ENCODE measurements at places on chromosomes 5 and 9.

- DNase-seq: no peak
These were observed 57.3 kb upstream of the PJA2 start for GRCh38 chr5:109467058-109467457.

DNA sequence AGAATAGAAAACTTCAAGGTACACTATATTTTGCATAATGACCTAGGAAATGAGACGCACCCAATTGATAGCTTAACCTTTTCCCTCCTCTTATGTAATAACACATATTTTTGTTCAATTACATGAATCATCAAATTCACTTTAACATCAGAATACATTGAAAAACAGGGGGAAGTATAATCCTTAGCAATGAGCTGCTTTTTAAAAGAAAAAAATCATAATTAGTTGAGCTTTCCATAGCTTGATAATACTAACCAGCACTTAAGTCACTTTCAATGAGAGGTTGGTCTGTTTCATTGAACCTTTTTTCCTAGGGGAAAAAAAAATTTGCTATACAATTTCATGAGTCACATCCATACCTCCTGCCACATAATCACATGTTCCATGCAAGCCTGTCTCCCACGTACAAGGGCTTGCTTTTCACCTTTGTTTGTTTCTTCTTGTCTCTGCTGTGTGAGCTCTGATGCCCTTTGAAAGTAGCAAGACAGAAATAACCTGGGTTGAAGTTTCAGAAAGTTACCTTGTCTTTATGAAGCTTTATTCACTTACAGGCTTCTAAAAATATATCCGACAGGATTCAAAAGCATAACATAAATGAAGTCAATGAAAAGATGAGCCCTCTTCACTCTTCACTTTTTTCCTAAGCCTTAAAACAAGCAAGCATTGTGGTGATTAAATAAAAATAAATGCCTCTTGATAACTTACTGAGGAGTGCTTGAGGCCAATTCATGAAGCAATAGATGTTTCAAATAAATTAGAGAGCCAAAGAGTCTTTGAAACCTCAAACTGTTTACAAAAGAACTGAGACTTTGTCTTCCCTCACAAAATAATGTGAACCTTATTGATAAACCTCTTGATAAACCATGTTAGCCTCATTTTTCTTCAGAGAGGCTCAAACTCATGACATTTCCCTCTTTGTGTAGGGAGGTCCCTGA, 108.5 kb downstream of the FEM1C start:
- no peak for DNase-seq

DNA sequence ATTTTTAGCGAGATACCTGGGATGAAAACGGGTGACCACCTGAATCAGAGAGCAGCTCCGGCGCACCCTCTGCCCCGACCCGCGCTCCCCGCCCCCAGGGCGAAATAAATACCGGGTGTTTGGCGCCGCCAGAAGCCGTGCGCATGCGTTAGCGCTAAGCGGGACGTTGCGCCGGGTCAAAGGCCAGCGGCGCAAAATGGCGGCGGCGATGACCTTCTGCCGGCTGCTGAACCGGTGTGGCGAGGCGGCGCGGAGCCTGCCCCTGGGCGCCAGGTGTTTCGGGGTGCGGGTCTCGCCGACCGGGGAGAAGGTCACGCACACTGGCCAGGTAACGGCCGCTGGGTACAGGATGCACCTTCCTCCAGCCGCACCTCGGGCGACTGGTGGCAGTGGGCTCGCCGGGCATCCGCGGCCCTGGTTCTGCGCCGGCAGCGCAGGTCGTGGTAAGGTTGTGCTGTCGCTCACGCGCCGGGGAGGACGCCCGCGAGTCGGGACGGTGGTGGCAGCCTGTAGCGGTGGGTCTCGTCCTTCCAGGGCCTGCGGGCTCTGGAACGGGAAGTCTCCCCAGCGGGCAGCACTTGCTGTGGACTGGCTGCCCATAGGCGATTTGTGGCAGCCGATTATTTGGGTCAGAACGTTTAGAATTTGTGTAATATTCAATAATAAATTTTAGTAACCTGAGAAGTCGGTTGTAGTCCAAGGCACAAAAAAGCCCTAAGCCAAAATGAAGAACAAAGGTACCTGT, at the start of gene NDUFS6:
Gene NDUFS6, plus strand, starts transcription at position 186 of the 745 bp plus-strand sequence. Its CDS starts 11 bp downstream, at position 197.
- peak; percentile 63 for DNase-seq

GRCh38 chr9:85172001-85172978, 502.8 kb downstream of the NTRK2 start:
- no peak for DNase-seq

DNA sequence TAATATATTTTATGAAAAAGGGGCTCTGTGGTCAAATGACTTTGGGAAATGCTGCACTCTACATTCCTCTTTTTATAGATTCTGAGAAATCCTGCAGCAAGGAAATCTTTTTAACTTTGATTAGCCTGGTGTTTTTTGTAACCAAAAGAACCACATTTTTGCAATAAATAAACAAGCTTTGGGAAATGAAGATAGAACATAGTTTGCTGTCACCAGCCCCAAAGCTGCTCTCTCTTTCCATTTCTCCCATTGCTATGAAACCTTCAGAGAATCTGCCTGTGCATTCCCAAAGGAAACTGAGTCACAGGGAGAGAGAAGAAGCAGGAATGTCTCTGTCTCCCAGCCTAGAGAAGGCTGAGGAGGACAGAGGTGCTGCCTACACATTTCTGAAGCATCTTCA, 59.0 kb downstream of the COL15A1 start:
- DNase-seq: no peak

GRCh38 chr9:87641067-87641466, 84.9 kb upstream of the CTSL start:
- DNase-seq: no peak

- DNase-seq: no peak
These were observed 123.6 kb downstream of the ACTBL2 start for GRCh38 chr5:57358796-57359592.

DNA sequence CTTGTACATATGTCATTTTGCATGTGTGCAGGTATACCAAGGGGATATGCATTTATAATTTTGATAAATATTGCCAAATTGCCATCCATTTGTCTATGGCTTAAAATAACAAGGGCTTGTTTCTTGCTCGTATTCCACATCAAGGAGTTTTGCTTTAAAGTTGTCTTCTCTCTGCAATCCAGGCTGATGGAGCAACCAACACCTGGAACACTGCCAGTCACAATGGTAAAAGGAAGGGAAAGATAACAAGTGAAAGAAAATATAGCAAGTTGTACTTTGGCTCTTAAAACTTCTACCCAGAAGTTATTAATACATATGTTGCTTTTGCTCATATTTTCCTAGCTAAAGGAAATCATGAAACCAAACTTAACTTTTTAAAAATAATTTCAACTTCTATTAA, 156.9 kb downstream of the UNC13B start:
- DNase-seq: no peak

DNA sequence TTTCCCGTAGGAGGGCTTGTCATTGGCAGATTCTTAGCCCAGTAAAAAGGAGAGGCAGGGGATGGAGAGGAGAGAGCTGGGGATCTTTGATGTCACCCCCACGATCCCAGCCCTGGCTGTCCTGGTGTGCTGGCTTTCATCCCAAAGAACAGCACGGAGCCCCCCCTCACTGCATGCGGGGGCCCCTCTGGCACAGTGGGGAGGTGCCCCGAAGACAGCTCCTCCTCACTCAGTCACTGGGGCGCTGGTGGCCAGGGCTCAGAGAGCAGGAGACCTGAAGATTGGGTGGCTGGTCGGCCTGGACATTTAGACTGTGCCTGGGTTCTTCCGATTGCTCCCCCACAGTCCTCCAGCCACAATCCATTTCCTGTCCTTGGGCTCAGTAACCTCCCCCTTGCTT, 207.5 kb downstream of the MELK start:
- DNase-seq: no peak

- no peak for DNase-seq
These were observed 13.7 kb downstream of the YIPF5 start for GRCh38 chr5:144156767-144157171.

GRCh38 chr9:112869041-112869529, 21.6 kb downstream of the SLC46A2 start:
- DNase-seq: no peak

GRCh38 chr5:35900972-35901695, 37.3 kb downstream of the CAPSL start:
- no peak for DNase-seq

DNA sequence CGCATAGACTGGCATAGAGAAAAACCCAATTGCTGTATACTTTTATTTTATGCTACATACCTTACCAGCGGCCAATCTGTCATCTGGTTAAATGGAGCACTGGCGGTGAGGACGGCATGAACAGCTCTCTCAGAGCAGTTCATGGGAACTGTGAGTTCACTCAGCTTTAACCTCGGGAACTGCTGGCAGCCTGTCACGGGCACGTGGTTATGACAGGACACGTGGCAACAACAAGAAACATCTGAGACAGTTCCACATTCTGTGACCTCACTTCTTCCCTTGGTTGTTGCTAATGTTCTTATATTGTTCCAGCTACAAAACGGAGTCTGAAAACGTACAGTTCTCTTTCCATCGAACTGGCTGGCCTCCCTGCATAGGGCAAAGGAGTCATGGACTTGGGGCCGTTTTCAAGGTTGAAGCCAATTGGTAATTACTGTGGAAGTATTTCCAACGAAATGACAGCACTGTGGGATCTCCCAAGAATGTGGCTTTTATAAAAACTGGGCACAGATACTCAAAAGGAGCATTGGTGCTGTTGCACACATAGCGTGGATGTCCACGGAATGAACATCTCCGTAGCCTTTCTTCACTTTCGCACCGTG, 246.3 kb upstream of the DAP start:
- DNase-seq: no peak

GRCh38 chr9:89388084-89388867, 70.0 kb downstream of the SECISBP2 start:
- DNase-seq: no peak

GRCh38 chr9:6611865-6612264, 33.7 kb downstream of the GLDC start:
- no peak for DNase-seq

- no peak for DNase-seq
These were observed 83.8 kb downstream of the TLE4 start for GRCh38 chr9:79655551-79655950.
